Activated naive CD4-positive, alpha-beta T cell treated with anti-CD3 and anti-CD28 coated beads, Interleukin-2, amount 10 ng/mL, durations not matched to agents 7 days and 5 days (primary cell): ENCODE measurements at places on chromosomes 1 and 21.

DNA sequence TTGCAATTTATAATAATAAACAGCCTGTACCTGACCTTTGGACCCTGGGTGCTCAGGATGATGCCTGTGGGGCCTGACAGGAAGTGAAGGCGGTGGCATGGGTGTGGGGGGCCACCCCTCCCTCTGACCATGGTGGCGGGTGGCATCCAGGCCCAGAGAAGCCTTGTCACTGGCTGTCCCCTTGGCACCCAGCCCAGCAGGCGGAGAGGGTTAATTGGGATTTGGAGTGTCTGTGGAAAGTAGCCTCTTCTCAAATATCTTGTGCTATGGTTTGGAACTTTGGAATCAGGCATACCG lies 20.5 kb downstream of the SOX13 start:
- DNase-seq, result no peak

DNA sequence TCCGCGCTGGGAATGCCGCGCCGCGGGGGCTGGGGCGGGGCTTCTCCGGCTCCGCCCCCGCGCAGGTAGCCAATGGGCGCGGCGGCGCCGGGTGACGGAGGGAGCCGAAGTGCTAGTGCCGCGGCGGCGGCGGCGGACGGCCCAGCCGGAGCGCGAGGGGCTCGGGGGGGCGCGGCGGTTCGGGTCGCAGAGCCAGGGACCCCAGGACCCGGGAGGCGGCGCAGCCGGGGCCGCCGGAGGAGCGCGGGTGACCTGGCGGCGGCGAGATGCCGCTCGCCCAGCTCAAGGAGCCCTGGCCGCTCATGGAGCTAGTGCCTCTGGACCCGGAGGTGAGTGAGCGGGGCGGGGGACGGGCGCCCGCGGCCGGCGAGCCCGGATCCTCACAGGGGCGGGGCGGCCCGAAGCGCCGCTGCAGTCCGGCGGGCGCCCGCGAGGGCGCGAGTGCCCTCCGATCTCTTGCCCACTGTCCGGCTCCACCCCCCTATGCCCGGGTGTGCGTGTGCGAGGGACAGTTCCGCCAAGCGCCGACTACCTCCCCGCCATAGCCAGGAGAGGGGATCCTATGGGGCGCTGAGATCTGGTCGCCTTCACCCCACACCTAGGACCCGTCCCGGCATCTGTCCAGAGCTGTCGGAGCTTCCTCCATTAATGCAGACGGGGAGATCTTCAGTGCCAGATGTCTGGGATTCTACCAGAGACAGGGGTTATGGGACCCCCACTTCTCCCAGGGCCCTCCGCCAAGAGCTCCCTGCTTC lies at the start of gene RPS6KA1:
Gene RPS6KA1 (plus strand): TSS at position 107 of the 755 bp plus-strand sequence. CDS start 160 bp downstream, at position 267.
- DNase-seq, result peak; percentile 77

- DNase-seq, result no peak
These were observed 242.9 kb downstream of the BARHL2 start for GRCh38 chr1:90474158-90474557.

GRCh38 chr1:202568410-202568809 lies 141.8 kb downstream of the SYT2 start:
- no peak for DNase-seq

DNA sequence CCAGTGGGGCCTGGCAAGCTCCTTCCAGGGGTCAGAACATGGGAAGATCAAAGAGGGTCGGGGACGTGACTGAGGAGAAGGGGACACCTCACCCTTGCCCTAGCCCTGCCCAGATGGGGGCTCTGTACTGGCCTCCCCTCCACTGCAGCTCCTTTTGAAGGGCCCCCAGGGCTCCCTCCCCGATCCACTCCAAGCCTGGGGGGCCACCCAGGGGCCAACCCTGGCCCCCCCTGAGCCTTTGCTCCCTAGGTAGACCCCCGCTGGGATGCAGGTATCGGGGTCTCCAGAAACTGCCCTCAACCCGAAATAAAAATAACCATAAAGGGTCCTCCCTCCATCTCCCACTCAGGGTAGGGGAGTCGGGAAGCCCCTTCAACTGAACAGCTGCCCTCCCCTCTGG lies 37.4 kb upstream of the FAM131C start:
- no peak for DNase-seq

DNA sequence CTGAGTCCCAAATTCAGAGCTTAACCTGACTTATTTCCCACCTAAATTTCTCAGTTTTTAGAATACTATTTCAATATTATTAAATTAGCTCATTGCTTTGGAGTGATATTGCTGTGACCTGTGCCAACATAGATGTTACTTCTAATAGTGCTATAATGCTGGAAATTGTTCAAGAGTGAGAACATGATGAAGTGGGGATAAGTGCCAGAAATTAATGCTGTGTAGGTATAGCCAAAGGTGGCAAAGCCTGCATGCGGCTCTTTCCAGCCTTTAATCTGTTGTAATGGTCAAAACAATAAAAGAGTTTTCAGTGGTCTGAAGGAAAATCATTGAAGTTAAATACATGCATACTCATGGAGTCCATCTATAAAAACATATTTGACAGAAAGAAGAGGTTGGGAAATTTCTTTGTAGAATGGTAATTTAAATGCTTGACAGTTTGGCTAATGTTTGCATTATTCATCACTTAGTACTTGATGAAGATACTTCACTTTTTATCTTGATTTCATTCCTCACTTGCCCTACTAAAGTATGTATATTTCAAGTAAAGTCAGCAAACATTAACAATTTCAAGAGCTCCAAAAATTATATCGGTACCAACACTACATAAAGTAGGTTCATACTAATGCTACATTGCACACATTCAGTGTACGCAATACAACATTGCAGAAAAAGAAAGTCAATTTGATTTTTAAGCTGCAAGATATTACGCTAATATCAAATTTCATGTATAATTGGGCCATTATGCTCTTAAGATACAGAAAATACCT lies 82.1 kb downstream of the OLFM3 start:
- no peak for DNase-seq
